SHP77 (cell line): ENCODE measurements at places on chromosomes 12 and 14.

- no peak for DNase-seq
These were observed 141.1 kb downstream of the HMGA2 start for GRCh38 chr12:65965358-65965757.

DNA sequence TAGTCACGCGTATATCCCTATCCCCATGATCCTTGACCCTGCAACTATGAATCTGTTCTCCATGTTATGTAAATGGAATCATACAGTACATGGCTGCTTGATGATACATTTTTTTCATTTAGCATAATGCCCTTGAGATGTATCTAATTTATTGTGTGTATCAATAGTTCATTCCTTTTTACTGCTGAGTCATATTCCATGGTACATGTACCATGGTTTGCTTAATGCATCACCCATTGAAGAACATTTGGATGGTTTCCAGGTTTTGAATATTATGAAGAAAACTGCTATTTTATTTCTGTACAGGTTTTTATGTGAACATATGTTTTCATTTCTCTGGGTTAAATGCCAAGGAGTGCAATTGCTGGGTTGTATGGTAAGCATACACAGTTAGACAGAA, 4.0 kb upstream of the RNASE10 start:
- no peak for DNase-seq

GRCh38 chr12:553216-554000, 93.7 kb downstream of the B4GALNT3 start:
- DNase-seq = no peak

GRCh38 chr14:68734231-68734732, 58.6 kb downstream of the ZFP36L1 start:
- DNase-seq = no peak

GRCh38 chr14:61355892-61356325, 34.5 kb downstream of the PRKCH start:
- DNase-seq = peak; percentile 8

- DNase-seq = no peak
These were observed 37.6 kb upstream of the JDP2 start for GRCh38 chr14:75390183-75390582.

DNA sequence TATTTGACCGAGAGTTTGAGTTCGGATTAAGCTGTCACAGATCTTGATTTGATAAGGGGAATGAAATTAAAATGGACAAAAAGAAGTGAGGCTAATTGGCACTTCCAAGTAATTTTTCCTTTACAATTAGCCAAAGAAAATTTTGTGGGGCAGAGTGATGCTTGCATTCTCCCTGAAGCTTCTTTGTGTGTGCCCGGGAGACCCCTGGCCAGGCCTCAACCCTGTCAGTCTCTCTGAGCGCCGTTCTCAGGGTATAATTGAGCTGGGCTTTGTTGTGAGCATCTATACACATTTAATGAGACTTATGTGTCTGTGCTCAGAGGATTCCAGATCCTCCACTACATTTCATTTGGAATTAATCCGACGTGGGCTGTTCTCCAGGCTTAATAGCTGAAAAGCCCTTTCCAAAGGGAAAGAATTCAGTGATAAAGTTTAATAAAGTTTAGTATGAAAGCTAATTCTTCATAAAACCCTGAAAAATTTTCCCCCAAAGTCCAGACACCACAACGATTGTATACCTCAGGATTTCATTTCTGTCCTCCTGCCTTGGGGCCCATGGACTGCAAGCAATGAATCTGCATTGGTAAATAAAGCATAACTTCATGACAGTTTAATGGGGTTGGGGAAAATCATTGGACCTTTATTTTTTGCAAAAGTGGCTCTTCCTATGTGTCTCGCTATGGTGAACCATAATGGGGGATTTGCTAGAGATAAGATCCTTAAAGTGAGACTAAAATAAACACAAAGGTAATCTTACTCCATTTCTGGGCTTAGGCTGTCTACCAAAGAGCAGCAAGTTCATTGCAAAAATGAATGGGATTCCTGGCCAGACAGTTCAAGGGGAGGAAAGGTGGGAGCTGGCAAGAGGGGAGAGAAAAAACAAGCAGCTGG, 292.6 kb downstream of the C12orf75 start:
- DNase-seq = no peak

- DNase-seq = no peak
These were observed 71.1 kb upstream of the SAV1 start for GRCh38 chr14:50739186-50739585.

DNA sequence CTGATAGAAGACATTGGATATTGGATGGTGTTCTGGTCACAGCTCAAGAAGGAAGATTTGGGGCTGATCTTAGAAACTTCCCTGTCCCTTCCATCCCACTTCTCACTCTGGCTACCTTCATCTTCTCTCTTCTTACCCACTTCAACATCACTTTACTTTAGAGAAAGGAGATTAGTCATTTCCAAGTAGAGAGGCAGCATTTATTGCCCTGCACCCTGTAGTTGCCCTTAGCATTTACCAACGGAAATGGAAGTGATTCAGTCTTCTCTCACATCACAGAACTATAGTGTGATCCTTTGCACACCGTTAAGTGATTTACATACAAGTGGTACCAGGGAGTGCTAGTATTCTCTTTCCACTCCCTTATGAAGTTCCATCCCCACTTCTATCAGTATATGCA, 52.4 kb downstream of the PHLDA1 start:
- DNase-seq = peak; percentile 22

DNA sequence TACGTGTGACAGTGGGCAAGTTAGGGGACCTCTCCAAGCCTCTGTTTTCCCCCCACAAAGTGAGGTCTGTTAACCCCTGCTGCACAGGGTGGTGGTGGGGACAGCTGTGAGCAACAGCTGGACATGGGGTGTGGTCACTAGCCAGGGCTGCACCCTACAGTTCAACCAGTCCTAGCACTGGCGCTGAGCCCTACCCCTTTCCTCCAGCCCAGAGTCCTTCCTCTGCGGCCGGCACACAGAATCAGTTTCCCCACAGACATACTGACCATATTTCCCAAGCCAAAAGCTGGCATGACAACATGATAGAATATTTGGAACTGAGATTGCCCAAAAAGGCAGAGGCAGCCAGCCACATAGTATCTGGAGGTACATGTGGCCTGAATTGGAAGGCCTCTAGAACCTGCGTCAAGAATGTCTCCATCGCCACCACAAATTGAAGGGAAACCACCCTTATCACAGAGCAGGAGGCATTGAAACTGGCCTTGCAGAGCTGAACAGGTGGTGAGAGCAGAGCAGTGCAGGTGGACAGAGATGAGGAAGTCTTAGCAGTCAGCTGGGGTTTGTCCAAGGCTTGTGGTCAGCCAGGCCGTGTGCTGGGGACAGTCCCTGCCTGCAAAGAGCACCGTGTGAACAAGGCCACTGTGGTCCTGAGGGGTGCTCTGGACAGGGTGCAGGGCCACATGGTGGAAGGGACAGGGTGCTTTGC, 21.2 kb downstream of the DEGS2 start:
- DNase-seq = no peak

DNA sequence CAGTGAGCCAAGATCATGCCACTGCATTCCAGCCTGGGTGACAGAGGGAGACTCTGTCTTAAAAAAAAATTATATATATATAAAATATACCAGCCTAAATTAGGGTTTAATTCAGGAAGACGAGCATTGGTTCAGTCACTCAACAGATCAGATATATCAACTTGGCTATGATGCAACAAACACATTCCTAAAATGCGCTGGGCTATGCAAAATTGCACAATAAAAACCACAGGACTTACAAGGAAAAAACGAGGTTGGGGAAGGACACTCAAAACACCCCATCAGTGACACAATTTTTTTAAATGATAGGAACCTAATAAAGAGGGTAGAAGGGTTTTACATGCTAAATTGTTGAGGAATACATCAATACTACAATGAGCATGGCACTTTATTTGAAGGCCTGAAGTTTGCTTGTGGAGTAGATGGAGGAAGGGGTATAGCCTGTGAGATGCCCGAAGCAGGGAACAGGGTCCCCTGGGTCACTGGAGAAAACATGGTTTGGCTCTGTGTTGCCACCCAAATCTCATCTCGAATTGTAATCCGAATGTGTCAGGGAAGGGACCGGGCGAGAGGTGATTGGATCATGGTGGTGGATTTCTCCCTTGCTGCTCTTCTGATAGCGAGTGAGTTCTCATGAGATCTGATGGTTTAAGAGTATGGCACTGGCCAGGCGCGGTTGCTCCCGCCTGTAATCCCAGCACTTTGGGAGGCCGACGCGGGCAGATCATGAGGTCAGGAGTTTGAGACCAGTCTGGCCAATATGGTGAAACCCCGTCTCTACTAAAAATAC, 71.2 kb downstream of the TNFAIP2 start:
- no peak for DNase-seq

DNA sequence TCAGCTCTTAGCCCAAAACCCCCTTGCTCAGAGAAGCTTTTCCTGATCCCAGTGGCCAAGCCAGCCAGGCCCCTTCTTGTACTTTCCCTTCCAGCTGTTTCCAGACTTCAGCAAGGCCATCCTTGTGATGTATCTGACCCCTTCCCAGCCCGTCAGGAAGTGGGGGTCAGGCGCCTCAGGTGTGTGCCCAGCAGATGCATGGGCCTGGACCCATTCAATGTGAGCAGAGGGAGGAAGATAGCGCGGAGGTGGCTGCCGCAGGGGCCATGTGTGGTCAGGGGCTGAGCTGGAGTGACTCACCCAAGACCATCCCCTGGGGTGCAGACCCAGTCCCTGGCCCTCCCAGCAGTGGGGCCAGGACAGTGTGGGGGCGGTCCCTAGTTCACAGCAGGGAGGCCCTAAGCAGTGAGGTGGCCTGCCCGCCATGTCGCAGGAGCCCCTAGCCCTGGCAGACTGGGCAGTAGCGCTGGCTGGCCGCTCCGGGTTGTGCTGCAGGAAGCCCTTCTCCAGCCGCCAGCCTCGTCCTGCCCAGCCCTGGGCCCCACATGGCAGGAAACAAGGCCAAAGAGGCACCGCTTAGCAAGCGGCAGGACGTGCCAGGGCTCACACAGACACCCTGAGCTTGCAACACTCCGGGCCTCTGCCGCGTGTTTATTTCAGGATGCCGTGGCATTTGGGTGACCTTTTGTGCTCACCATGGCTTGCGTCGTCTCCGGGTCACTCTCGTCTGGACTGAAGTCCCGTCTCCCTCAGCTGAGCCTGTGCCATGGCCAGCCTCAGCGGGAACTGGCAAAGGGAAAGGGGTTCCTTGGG, 12.0 kb downstream of the ADSS1 start:
- DNase-seq = no peak

DNA sequence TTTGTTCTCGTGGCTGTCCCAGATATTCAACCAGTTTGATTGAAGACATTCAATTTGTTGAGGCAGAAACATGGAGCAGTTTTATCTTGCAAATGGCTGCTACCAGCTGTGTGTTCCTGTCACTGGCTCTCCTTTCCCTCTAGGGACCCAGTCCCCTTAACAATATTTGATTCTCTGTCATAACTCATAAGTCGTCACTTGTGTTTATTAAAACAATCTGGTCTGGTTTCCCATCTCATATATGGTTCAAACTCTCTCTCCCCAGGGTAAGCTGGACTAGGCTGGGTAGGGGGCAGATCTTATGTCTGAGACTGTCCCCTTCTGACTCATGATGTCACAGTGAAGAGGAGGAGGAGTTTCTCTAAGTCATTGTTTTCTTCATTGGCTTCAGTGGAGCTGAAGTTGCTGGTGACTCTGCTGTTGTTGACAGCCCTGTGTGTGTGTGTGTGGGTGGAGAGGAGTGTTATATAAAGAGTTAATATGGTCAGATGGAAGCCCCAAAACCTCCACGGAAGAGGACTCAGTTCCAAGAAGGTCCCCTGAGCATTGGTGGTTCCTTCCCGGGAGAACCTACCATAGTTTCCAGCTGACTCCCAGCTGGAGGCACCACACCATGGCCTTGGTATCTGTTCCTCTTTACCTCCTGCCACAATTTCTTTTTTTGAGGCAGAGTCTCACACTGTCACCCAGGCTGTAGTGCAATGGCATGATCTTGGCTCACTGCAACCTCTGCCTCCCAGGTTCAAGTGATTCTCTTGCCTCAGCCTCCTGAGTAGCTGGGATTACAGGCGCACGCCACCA, 16.1 kb upstream of the GNG2 start:
- DNase-seq = no peak

DNA sequence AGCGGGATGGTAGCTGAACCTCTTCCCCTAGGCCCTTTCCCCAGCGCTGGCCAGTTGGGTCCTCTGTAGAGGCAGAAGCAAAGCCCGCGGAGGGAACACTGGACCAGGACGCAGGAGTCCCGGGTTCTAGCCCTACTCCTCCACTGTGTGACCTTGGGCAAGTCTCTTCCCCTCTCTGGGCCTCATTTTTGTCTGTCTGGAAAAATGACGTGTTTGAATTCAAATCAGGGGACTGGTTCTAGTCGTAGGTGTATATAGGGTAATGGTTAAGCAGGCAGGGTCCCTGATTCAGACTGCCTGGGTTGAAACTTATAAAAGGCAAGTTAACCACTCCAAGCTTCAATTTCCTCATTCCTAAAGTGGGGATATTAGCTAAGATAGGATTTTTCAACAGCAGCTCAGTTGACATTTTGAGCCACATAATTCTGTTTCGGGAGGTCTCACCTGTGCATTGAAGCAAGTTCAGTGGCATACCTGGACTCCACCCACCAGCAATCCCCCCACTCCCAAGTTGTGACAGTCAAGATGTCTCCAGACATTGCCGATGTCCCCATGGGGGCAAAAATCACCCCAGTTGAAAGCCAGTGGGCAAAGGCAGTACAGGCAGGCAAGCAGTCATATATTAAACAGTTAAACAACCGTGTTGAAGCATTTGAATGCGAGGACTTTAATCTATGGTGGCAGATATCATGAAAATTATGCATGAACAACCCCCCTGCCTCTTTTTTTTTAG, 899 bp downstream of the TPCN1 start:
- peak; percentile 15 for DNase-seq

DNA sequence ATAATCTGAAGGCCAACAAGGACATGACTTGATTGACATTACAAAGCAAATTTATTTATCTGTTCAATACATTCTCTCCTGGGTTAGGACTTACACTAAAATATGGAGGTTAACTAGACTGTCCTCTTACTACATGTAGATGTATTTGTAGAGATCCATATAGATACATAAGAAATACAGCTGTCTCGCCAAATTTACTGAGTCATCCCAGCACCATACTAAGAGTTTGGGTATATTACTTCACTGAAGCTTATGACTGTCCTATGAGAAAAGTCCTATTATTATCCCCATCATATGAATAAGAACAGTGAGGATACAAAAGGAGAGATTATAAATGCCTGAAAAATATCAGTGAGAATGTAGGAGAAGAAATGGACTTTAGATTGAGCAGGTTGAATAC, 44.8 kb upstream of the ACSM4 start:
- no peak for DNase-seq

- no peak for DNase-seq
These were observed 96.4 kb downstream of the NTN4 start for GRCh38 chr12:95694136-95694535.

DNA sequence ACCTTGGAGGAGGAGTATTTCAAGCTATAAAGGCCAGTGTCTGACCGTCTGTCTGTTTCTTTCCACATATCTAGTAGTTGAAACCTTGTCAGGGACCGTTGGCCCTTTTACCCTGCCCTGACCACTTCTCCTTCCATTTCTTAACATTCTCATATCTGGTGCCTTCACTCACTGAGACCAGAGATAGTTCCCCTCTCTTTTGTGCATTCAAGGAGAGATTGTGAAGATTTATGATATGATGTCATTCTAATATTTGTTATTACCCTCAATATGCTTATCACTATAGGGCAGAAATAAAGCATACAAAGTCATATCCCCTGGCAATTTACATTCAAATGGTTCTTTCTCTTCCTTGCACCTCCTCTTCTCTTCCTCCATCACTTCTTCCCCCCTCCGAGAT, 83.3 kb downstream of the PLXNC1 start:
- DNase-seq = no peak
